Stimulated activated CD8-positive, alpha-beta memory T cell treated with anti-CD3 and anti-CD28 coated beads, Interleukin-2, amount 100 ng/mL, for 48 hours (primary cell): ENCODE measurements at places on chromosomes 3 and 15.

- no peak for DNase-seq
These were observed 79.7 kb downstream of the HHLA2 start for GRCh38 chr3:108376026-108376425.

DNA sequence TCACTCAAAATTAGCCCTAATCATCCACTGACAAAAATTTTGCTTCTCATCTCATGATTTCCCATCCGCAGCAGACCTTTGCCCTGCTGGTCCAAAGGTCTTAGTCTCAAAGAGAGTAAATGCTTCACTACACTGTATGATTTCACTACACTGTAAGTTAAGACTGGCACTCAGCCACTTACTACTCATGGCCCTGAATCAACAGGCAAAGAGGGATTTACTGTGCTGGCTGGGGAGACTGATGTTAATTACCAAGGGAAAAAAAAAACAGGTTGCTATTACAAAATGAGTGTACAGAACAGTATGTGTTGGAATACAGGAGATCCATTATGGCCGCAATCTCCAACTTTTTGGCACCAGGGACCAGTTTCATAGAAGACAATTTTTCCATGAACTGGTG is 214.8 kb downstream of the ZMAT3 start:
- DNase-seq = no peak

GRCh38 chr3:143314251-143315093 is 194.9 kb downstream of the CHST2 start:
- no peak for DNase-seq

GRCh38 chr3:175107231-175107630 is 248.1 kb downstream of the NAALADL2 start:
- DNase-seq = no peak

DNA sequence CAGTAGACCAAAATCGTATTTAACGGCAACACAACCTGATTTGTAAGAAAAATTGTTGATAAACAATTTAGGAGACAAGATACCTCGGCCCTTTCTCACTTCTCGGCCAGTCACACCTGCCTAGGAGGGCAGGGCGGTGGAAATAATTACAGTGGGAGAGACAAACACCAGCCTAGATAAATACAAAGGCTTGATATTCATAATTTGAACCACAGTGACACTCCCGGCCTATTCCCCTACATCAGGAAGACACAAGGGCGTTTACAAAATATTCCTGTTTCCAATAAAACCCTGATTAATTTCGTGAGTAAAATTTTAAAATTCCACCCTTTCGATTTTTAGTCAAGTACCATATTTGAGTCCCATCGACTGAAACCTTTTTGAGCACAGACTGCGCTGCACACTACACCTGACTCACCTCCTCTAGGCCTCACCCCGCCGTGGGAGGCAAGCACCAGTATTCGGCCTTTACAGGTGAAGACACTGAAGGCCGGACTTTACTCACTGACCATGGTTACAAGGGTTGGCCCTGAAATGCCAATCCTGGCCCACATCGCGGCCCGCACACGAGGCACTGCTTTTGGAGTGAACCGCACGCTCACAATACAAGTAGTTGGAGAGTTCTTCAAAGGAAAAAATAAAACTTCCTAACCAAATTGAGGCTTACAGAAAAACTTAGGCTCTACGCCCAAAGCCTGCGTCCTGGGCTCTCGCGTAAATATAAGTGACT is 794 bp downstream of the ARPP19 start:
- DNase-seq = peak; percentile 23

DNA sequence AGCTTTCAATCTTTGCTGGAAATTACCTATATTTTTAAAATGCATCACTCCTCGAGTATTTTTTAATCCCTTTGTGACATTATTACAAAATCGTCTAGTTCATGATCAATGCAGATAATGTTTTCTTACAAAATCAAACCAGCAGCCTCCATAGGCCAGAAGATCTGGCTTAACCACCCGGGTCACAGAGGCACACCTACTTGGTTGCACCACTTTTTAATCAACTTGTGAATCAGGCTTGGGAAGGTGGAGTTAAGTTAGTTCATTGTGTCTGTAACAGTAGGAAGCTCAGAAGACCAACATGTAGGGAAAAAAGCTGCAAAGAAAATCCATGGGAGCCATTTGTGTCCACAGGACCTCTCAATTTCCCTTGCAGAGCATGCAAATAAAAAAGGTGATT is 148.0 kb downstream of the TP63 start:
- no peak for DNase-seq

GRCh38 chr3:190000187-190000860 is 120.4 kb downstream of the P3H2 start:
- no peak for DNase-seq

DNA sequence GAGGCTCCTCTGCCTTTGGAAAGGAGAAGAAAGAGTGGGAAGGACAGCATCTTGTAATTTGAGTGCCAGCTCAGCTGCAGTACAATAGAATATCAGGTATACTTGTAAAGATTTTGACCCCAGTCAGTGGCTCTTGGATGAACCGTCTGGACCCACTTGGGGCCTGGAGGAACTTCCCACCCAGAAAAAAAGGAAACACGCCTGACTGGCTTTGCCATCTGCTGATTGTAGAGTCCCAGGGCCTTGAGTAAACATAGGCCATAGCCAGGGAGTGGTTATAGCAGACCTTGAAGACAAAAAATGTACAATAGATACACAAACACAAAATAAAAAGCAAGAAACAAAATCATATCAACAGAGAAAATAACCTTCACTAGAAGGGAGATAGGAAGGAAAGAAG is 112.1 kb downstream of the GOLIM4 start:
- no peak for DNase-seq

DNA sequence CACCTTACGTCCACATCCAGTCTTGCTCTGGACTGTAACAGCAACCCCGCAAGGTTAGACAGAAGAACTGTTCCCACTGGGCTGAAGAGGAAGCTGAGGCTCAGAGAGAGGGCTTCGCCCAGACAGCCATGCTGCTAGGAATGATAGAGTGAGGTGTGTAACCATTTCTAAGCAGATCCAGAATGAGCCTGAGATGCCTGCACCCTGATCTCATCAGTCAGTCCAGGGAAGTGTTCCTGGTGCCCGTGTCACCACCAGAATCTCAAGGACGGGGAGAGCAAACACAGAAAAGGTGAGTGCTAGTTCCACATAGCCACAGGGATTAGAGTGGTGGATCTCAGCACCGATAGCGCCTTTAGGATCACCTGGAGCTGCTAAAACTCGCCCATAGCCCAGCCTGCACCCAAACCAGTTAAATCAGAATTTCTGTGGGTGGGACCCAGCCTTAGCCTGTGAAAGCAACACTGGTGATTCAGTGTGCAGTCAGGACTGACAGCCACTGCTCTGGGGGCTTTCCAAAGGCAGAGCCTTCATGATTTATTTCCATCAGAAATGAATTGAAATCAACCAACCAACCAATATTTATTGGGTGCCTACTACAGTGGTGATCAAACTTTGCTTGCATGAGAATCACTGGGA is 12.3 kb downstream of the ISLR start:
- DNase-seq = no peak

GRCh38 chr15:35115155-35115725 is 30.1 kb upstream of the NANOGP8 start:
- no peak for DNase-seq

DNA sequence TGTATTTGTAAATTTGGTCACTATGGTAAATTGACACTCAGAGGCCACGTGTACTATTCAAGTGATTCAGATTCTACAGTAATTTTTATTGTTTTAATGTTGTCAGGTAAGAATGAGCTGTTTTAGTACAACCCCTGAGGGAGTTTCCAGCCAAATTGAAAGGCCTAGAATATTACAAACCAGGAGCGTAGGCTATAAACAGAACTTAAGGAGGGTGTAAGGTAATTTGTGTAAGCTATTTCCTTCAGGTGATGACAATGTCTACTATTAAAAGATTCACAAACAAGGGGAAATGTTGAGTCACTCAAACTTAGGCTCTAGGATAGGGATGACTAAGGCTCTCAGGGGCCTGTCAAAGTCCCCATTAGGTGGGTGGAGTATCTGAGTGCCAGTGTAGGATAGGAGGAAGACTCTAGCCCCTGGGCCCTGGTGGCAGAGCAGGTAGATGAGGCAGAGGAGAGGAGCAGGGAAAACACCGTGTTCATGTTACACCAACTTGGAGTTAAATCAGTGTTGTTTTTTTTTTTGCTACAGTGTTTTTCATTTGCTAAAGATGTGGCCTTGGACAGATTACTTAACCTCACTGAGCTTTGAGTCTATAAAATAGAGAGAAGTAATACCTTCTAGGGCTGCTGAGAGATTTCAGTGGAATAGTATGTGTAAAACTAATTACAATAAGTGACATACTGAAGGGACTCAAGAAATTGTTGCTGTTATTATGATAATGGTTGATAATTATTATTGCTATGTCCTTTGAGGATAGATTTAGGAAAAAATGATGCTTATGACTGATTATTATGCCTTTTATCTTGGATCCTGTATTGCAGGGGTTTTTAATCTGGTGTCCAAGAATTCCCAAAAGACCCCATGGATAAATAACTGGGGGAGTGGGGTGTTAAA is 10.3 kb downstream of the TM4SF1 start:
- peak; percentile 2 for DNase-seq

DNA sequence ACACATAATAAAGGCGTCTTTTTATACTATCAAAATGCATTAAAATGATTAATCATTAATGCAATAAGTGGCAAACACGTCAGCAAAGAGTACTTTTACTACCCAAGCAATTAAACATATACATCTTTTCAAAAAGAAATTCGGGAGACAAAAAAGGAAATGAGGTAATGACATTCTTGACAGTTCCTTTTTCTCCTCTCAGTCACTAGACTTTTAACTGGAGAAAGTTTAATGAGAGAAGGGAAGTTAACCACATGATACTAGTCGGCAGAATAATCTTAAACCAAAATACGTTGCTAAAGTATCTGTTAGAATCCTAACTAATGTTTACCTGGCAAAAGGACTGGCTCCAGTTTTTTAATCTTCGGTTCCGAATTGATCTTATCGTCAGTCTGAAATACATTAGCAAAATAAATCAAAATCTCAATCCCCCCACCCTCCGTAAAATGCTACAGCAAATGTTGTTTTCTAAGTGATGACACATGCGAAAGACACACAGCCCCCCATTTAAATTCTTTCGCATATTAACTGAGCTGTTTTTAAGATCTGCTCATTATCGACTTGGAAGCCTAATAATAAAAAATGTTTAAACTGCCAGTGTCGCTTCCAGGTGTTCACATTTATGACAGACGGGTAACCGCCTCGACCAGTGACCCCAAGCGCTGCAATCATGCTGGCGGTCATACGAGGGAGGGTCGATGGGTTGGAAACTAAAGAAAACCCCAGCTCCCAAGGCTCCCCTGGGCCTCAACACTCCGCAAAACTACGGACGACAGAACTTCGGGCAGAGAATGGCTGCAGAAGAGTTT is 778 bp downstream of the MTMR10 start:
- no peak for DNase-seq

DNA sequence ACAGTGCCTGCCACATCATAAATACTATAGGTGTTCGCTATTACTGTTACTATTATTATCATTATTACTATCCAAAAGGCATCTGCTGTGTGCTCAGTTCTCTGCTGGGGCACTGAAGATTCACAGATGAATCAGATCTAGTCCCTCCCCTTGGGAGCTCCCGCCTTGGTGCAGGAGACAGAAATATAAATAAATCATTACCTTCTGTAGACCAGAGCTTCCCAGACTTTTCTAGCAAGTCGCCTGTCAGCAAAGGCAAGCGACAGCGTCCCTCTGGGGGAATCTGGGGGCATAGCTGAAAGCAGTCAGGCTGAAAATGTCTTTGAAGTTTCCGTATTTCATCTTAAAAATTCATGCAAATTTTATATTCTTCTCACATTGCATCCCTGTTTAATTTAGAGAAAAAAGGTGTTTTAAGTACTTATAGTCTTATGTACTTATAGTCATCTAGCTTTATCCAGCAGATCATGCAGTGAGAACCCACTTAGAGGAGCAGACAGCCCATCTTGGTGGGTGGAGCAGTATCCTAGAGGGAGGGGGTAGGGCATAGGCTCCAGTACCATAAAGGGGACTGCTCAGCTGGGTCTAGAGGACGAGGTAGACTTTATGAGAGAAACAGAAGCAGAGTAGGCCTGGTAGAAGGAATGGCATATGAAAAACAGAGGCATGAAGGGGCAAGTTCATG is 10.4 kb upstream of the BRPF1 start:
- DNase-seq = no peak

GRCh38 chr3:73868688-73869315 is 244.1 kb upstream of the PDZRN3 start:
- no peak for DNase-seq

DNA sequence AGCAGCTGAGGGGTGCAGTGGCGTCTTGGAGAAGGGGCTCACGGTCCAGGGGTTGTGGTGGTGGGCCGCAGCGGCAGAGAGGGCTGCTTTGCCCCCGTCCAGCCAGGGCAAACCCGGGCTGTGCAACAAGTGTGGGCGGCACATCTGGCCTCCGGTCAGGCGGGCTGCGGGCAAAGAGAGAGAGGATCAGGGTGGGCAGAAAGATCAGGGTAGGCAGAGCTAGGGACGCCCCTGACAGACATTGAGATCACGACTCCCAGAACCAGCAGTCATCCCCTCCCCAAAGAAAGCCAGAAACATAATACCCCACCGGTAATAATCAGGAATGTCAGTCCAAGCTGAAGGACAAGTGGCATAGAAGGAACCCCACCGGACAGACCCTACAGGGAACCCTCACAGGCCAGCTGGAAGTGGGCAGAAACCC is 6.8 kb downstream of the GATA2 start:
- DNase-seq = no peak
